Heart left ventricle (tissue), 16 donors: ENCODE measurements at places on chromosomes 16 and 17.

DNA sequence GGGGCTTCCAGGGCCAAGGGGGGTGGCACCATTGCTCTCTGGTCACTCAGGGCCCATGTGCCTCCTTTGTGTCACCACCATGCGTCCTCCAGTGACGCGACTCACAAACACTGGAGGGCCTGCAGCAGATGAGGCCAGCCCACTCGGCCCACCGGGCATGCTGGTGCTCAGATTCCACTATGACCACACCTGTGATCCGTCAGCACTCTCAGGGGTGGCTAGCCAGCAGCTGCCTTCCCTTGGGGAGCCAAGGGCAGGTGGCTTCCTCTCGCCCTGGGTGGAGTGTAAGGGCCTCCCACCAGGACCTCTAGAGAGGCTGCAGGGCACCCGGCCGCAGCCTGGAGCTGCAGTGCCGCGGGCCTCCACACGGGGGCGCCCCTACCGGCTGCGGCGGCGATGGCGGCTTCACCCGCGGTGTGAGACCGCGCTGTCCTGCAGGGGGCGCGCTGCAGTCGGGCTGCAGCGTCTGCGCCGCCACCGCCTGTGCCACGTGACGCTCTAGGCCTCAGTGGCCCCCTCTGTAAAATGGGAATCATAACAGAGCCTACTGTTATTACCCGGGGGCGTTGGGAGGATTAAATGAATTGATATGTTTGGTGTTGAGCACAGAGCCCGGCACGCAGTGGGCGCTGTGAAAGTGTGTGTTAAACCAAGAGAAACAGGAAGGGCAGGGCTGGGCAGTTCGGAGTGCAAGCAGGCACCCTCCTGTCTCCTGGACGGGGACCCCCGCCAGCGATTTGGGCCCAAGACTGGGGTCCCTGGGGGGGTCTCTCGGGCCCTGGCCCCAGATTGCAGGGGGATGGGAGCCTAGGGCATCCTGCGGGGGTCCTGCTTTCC lies 192.4 kb upstream of the GSE1 start:
- no peaks in the 10 kb centered on the region for H3K36me3 ChIP-seq
- no peak overlapping the region for H3K4me3 ChIP-seq

GRCh38 chr16:57590654-57591085 lies 37.8 kb upstream of the ADGRG1 start:
- no peak overlapping the region for H3K4me3 ChIP-seq
- peaks cover 5% of the 10 kb centered on the region for H3K4me1 ChIP-seq
- DNase-seq, result no peak
- H3K27me3 ChIP-seq, result no peaks in the 10 kb centered on the region

DNA sequence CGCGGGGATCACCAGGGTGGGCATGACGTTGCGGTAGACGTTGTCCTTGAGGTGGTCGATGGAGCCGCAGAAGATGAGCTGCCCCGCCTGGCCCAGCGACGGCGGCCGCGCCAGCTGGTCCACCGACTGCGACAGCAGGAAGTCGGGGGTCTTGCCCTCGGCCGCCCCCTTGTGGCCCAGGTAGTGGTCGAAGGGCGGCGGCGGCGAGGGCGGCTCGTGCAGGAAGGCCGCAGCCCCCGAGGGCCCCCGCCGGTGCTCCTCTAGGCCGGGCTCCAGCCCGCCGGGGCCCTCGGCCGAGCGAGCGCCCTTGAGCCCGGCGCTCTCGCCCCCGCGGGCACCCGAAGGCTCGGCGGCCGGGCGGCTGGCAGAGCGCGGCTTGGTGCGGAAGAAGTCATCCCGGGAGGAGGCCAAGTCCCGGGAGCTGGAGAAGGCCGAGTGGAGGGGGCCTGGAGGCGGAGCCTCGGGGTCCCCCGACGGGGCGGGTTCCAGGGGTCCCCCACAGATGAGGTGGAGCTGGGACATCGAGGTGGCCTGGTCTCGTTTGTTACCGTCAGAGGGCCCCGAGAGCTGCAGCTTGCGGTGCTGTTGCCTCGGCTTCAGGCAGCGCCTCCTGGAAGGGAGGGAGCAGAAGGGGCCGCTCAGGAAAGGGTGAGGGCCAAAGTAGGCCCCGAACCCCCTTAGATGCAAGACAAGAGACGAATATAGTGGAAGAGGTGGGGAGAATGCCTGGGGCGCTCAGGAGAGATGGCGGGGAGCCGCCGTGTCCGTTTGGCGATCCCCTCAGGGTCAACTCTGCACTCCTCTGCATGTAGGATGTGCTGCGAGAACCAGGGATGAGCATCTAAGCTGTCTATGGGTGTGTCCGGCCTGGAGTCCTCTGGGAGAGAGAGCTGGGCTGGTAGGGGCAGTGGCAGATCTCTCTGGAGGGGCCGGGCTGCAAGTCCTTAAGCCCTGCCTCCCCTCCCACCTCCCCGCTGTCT lies 8.8 kb downstream of the FAM171A2 start:
- DNase-seq, result no peak
- H3K27ac ChIP-seq, result no peak overlapping the region
- H3K4me1 ChIP-seq, result no peaks in the 10 kb centered on the region
- H3K36me3 ChIP-seq, result peaks cover 7% of the 10 kb centered on the region
- peak overlapping the region; percentile 53 for H3K4me3 ChIP-seq

- H3K36me3 ChIP-seq, result no peaks in the 10 kb centered on the region
- H3K27me3 ChIP-seq, result no peaks in the 10 kb centered on the region
- H3K4me1 ChIP-seq, result no peaks in the 10 kb centered on the region
- DNase-seq, result no peak
Measured at GRCh38 chr16:66434619-66435430, 7.7 kb downstream of the BEAN1 start.

DNA sequence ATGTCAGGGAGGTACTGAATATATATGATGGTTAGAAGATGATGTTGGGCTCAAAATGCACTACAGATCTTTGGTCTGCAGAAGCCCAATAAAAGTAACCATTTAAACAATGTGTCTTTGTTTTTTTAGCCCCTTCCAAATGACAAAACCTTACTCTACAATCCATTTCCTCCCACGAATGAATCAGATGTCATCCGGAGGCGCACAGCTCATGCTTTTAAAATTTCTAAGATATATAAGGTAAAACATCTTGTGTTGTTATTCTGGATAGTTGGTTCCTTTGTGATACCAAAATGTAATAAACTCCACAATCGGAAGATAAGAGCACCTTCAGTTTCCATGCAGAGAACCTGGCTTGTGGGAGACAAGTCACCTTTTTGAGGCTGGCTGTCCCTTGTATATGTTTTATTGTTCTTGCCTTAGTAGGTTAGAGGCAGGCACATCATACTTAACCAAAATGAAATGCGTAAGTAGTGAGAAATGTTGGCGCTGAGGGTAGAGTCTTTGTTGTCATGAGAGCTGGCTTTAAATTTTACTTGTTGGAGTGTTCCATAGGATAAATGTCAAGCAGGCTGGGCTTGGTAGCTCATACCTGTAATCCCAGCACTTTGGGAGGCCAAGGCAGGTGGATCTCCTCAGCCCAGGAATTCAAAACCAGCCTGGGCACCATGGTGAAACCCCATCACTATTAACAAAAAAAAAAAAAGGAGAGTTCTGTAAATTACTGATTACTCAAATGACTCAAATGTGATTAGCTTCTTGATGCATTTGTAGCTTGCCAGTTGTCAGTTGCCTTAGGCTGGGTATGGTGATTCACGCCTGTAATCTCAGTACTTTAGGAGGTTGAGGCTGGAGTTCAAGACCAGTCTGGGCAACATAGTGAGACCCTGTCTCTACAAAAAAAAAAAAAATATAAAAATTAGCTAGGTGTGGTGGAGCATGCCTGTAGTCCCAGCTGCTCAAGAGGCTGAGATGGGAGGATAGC lies 19.7 kb upstream of the SNTB2 start:
- no peaks in the 10 kb centered on the region for H3K27me3 ChIP-seq
- H3K36me3 ChIP-seq, result peaks cover 78% of the 10 kb centered on the region
- H3K27ac ChIP-seq, result no peak overlapping the region

DNA sequence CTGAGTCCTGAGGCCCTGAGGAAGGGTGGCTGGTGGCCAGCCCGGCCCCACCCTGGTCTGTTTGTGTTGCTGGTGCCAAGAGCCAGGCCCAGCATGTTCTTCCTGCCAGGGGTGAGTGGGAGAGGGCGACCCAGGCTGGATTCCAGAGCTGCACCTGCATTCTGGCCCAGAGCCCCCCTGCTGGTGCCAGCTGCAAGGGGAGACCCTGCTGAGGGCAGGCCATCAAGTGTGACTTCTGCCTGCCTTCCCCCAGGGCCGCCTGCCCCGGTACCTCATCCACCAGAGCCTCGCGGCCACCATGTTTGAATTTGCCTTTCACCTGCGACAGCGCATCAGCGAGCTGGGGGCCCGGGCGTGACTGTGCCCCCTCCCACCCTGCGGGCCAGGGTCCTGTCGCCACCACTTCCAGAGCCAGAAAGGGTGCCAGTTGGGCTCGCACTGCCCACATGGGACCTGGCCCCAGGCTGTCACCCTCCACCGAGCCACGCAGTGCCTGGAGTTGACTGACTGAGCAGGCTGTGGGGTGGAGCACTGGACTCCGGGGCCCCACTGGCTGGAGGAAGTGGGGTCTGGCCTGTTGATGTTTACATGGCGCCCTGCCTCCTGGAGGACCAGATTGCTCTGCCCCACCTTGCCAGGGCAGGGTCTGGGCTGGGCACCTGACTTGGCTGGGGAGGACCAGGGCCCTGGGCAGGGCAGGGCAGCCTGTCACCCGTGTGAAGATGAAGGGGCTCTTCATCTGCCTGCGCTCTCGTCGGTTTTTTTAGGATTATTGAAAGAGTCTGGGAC lies 2.4 kb upstream of the TCAP start:
- peak overlapping the region; percentile 92 for H3K27ac ChIP-seq
- no peaks in the 10 kb centered on the region for H3K27me3 ChIP-seq
- no peak for DNase-seq
- H3K36me3 ChIP-seq, result peaks cover 32% of the 10 kb centered on the region
- H3K4me3 ChIP-seq, result no peak overlapping the region

GRCh38 chr16:50303605-50304466 lies 37.5 kb downstream of the ADCY7 start:
- no peak overlapping the region for H3K4me3 ChIP-seq
- DNase-seq, result no peak
- H3K27ac ChIP-seq, result no peak overlapping the region
- H3K36me3 ChIP-seq, result no peaks in the 10 kb centered on the region

- H3K4me3 ChIP-seq, result no peak overlapping the region
- no peaks in the 10 kb centered on the region for H3K27me3 ChIP-seq
- no peaks in the 10 kb centered on the region for H3K36me3 ChIP-seq
Measured at GRCh38 chr17:79501910-79502309, 108.9 kb downstream of the RBFOX3 start.

GRCh38 chr17:78981010-78981888 lies 1.5 kb upstream of the LGALS3BP start:
- peaks cover 4% of the 10 kb centered on the region for H3K36me3 ChIP-seq
- no peak overlapping the region for H3K27ac ChIP-seq
- peaks cover 41% of the 10 kb centered on the region for H3K4me1 ChIP-seq
- DNase-seq, result no peak
- H3K4me3 ChIP-seq, result no peak overlapping the region
- H3K27me3 ChIP-seq, result no peaks in the 10 kb centered on the region

DNA sequence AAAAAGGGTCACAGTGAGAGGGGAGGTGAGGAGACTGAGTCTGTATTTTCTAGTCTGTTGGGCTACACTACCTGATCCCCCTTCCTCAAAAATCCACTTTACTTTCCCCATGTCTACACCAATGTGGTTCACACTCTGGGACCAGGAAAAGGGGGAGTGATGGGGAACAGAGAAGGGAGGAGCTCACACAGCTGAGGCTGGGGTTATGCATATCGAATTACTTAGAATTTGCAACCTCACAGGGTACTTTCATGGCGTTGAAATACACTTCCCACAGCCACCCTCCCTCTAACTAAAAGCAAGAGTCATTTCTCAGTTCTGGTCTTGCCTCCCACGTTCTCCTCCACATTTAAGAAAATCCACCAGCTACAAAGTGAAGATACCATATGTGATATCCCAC lies 14.1 kb downstream of the MAPT start:
- no peak overlapping the region for H3K4me3 ChIP-seq
- no peak for DNase-seq
- H3K36me3 ChIP-seq, result no peaks in the 10 kb centered on the region
- no peaks in the 10 kb centered on the region for H3K27me3 ChIP-seq
- no peak overlapping the region for H3K27ac ChIP-seq
- peaks cover 4% of the 10 kb centered on the region for H3K4me1 ChIP-seq

DNA sequence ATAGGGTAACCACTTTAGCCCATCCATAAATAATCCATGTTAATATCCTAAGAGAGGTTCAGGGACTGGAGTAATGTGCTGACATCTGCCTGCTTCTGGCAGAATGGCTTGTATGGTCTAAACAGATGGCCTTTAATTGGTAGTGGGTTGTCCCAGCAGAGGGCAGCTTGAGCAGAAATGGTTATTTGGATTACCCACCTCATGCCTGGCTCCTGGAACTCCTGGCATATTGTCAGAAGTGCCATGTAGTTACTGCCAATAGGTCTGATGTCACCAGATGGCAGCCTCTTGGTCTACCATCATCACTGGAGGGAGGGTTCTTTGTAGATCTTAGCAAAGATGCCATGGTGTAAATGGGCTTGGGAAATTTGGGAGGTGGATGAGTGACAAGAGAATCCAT lies 157.5 kb upstream of the SOX9 start:
- H3K27ac ChIP-seq, result no peak overlapping the region
- H3K27me3 ChIP-seq, result no peaks in the 10 kb centered on the region
- no peak overlapping the region for H3K4me3 ChIP-seq
- H3K36me3 ChIP-seq, result no peaks in the 10 kb centered on the region
- DNase-seq, result no peak

- no peak overlapping the region for H3K4me3 ChIP-seq
- no peaks in the 10 kb centered on the region for H3K27me3 ChIP-seq
- H3K27ac ChIP-seq, result no peak overlapping the region
- H3K36me3 ChIP-seq, result no peaks in the 10 kb centered on the region
- no peak for DNase-seq
- peaks cover 10% of the 10 kb centered on the region for H3K4me1 ChIP-seq
Measured at GRCh38 chr16:66682271-66682670, 14.3 kb downstream of the CMTM4 start.

GRCh38 chr16:1781758-1782407 lies 488 bp downstream of the SPSB3 start:
- peak; percentile 63 for DNase-seq
- peaks cover 2% of the 10 kb centered on the region for H3K4me1 ChIP-seq
- peak overlapping the region; percentile 85 for H3K4me3 ChIP-seq
- peaks cover 34% of the 10 kb centered on the region for H3K36me3 ChIP-seq
- peak overlapping the region; percentile 6 for H3K27ac ChIP-seq

- no peaks in the 10 kb centered on the region for H3K36me3 ChIP-seq
- H3K27me3 ChIP-seq, result no peaks in the 10 kb centered on the region
Measured at GRCh38 chr16:81066681-81067080, 10.4 kb downstream of the C16orf46 start.

DNA sequence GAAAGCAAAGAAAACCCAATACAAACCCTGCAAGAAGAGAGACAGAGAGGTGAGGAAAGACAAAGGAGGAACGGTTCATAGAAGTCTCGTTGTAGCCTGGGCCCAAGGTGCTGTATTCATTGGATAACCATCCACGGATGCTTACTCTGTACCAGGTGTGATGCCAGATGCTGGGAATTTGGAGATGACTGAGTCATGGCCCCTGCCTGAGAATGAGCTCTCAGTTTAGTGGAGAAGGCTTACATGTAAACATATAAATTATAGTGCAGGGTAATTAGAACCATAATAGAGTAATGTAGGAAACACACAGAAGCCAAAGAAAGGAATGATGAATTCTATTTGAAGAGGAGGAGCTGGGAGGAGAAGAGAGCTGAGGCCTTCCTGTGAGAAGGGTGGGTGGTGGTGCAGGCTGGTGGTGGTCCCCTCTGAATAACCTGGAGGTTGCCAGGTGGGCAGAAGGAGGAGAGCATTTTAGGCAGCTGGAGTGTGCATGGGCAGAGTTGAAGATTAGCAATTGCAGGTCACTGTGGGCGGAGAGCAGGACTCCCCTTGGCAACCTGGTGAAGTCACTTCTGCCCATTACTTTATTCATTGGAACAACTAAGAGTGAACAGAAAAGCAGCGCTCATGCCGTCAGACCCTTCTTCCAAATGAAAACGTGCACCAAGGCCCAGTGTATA lies 7.7 kb upstream of the ZG16 start:
- no peak overlapping the region for H3K4me3 ChIP-seq
- H3K27ac ChIP-seq, result no peak overlapping the region
- no peaks in the 10 kb centered on the region for H3K4me1 ChIP-seq
- no peaks in the 10 kb centered on the region for H3K27me3 ChIP-seq
- no peak for DNase-seq
- H3K36me3 ChIP-seq, result no peaks in the 10 kb centered on the region
